ENCODE measurements at places on chromosomes 3 and 15.
A peak's percentile ranks its signal among the peaks of the same experiment; 100 is the strongest.

- no peak for DNase-seq
These were observed 307.1 kb downstream of the IL20RB start for GRCh38 chr3:137264843-137265330.

DNA sequence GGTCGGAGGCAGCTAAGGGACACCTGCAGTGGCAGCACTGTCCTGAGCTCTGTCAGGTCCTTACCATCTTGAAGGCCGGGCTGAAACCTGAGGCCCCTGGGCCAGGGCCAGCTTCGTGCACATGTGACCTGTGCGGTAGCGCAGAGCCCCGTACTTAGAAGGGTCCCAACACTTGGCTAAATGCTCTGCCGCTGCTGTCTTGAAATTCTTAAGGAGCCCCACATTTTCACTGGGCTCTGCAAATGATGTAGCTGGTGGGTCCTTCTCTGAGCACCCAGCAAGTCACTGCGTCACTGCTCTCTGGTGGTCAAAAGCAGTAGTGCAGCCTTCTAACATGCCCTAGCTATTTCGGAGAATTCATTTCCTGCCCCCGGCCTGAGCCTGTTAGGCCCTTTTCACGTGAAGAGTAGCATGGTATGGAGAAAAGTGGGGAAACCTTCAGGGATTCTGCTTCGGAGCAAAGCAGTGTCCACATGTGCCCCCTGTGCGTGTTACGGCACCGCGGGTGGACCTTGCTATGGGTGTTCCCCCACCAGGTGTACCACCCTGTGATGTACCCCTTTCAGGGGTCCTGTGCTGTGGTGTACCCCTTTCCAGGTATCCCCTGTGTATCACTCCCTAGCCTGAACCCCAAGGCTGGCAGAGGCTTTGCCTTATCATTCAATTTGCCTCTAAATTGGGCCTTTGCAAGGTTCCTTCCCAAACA, 79.7 kb downstream of the TMEM266 start:
- peak; percentile 40 for DNase-seq

GRCh38 chr3:37990527-37990926, at the start of gene VILL:
TSS of gene VILL (plus strand) at chr3:37990786. CDS start at chr3:37993673, 2,887 bp downstream.
- no peak for DNase-seq

GRCh38 chr3:126287536-126288241, 69.5 kb downstream of the KLF15 start:
- no peak for DNase-seq

GRCh38 chr3:58375254-58375653, 42.6 kb downstream of the PXK start:
- no peak for DNase-seq

- no peak for DNase-seq
These were observed 151.3 kb upstream of the SLITRK3 start for GRCh38 chr3:165347526-165347925.

GRCh38 chr3:109642025-109642424, 304.7 kb upstream of the DPPA4 start:
- no peak for DNase-seq

GRCh38 chr3:46708401-46709156, 7.4 kb downstream of the TMIE start:
- DNase-seq = no peak

DNA sequence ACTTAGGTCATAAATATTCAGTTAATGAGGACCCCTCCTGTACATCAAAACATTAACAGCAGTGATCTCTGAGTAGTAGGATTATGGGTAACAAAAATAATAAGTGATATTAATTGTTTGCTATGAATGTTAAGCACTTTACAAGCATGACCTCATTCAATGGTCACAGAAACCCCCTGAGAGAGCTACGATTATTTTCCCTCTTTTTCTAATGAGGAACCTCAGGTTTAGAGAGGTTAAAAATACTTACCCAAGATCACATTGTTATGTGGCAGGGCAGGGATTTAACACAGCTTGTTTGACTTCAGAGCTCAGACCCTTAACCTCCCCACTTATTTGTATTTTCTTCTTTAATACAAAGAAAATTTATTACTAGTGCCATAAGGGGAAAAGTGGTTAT, 228.2 kb downstream of the TBL1XR1 start:
- DNase-seq = no peak

GRCh38 chr3:77655396-77655795, 615.5 kb downstream of the ROBO2 start:
- DNase-seq = no peak

DNA sequence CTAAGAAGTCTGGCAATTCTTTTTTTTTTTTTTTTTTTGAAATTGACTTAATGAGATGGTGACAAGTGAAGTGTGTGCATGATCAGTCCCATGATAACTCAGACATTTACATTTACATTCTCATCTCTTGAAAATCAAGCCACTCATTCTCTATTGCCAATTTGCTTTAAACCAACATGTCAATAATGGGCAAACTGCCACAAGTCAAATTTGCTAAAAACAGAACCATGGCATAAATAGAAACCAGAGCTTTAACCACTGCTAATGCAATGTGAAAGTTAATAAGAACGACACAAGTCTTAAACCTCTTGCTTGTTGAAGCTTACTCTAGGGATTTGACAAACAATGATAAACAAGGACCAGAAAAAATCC, 12.0 kb upstream of the COL8A1 start:
- no peak for DNase-seq

- no peak for DNase-seq
These were observed 49.8 kb downstream of the MBNL1 start for GRCh38 chr3:152318512-152318911.

- no peak for DNase-seq
These were observed 558.5 kb upstream of the CFAP20DC start for GRCh38 chr3:59608356-59608755.

DNA sequence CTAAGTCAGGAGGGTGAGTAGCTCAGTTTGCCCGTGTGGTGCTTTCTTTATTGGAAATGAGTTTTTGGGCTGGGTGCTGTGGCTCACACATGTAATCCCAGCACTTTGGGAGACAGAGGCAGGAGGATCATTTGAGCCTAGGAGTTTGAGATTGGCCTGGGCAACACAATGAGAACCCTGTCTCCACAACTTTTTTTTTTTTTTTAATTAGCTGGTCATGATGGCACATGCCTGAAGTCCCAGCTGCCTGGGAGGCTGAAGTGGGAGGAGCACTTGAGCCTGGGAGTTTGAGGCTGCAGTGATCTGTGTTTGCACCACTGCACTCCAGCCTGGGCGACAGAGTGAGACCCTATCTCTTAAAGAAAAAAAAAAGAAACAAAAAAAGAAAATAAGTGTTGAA, 174.9 kb downstream of the NSMCE3 start:
- DNase-seq = no peak

DNA sequence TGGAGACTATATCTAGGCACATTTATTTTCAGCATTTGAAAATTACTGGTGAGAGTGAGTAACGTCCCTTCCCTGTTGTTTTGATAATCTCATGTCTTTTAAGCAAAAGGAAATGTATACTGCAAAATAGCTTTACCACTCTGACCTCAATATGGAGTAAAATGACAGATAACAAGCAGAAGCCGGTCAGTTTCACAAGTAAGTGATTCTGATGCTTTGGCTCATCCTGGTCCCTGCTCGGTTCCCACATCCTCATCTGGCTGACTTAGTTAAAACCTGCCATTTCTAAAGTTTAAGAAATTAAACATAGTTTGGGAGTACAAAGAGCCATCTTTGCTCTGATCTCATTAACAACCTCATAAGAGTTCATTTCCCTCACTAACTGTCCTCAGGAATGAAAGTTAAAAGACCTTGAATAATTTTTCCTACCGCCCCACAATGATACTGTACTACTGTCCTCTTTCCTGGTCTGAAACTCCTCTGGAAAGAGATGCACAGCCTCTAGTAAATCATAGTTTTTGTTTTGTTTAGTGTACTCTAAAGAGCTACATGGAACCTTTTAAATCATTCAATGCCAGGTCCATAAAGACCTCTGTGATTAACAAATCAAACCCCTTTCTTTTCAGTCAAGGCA, 72.3 kb upstream of the ICE2 start:
- no peak for DNase-seq

GRCh38 chr3:56397798-56398197, 70.5 kb downstream of the ERC2 start:
- DNase-seq = no peak

GRCh38 chr15:80573606-80574005, 121.5 kb upstream of the ABHD17C start:
- no peak for DNase-seq

DNA sequence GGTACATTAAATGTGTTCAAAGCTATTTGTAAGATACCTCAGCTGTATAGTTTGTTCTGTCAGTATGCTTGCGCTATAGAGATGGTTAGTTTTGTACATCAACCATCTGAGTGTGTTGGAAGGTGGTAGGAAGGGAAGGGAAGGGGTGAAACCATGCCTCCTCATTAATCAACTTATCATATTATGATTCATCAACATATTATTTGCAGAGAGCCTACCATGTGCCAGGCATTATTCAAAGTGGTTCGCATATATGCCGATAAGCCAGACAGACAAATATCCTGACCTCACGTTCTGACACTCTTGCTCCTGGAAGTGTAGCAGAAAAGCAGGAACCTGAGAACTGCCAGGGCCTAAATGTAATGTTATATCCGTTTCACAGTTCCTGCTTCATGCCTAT, 248.1 kb upstream of the NR2E3 start:
- DNase-seq = no peak

GRCh38 chr15:91228890-91229289, 128.8 kb downstream of the SV2B start:
- DNase-seq = no peak

GRCh38 chr15:83127547-83128150, 20.2 kb downstream of the TM6SF1 start:
- no peak for DNase-seq

DNA sequence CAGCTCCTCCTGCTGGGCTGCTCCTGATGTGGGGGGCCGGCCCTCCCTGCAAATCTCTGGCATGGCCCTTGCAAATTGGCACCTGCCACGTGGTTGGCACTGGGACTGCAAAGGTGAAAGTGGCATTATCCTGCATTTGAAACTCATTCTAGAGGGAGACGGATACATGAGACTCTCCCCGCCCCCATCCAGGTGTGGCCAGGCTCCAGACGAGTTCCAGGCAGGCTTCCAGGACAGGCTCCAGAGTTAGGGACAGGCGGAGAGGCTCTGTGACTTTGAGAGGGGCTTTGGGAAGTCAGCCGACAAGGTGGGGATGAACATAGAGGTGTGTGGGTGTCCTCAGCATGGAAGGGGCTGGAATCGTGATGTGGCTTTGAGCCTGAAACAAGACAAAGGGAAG, 178.5 kb downstream of the APBA2 start:
- no peak for DNase-seq

- DNase-seq = no peak
These were observed 427.1 kb upstream of the RASGRP1 start for GRCh38 chr15:38991701-38992100.

GRCh38 chr3:175493301-175493700, 634.2 kb downstream of the NAALADL2 start:
- no peak for DNase-seq

DNA sequence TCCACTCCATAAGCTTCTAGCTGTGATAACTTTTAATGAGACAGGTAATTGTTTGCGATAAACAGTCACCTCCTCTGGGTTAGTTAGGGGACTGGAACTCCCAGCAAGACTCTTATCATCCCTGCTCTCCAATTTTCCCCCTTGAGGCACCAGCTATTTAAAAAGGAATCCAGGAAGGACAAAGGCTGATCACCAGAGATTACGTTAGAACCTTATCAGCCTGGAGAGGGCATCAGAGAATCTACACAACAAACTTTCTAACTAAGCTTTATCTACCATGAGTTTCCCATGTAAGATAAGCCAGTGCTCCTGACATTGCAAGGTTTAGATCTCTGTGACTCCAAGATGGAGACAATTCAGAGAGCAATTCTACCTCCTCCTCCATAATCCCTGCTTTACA, 31.3 kb downstream of the GPR176 start:
- no peak for DNase-seq

DNA sequence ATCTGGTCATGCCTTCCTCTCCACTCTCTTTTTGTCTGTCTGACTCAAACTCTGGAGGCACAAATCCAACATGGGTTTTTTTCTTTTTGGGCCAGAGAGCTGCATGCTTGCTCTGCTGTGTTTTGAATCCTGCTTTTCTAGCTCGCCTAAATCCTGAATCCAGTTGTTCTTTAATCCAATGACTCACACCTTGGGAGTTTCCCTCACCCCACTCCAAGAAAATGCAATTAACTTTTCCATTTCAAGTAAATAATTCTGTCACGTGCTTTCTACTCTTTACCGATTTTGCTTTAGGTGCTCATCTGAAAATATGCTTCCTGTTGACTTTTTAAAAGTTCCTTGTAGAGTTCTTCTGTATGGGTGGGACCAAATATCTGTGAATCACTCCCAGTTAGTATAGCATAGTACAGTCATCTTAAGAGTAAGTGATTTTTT, 47.6 kb downstream of the SLMAP start:
- no peak for DNase-seq

GRCh38 chr3:134849561-134849960, 54.5 kb downstream of the EPHB1 start:
- no peak for DNase-seq

DNA sequence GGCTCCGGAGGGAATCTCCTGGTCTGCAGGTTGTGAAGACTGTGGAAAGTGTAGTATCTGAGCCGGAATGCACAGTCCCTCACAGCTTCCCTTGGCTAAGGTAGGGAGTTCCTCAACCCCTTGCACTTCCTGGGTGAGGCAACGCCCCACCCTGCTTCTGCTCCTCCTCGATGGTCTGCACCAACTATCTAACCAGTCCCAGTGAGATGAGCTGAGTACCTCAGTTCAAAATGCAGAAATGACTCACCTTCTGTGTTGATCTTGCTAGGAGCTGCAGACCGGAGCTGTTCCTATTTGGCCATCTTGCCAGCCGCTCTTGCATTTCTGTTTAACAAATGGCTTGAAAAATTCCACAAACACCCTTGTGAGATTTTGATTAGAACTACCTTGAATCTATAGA, 156.1 kb downstream of the STXBP5L start:
- DNase-seq = no peak
